Foreskin fibroblast (primary cell): ENCODE measurements at places on chromosomes 5 and 9.

DNA sequence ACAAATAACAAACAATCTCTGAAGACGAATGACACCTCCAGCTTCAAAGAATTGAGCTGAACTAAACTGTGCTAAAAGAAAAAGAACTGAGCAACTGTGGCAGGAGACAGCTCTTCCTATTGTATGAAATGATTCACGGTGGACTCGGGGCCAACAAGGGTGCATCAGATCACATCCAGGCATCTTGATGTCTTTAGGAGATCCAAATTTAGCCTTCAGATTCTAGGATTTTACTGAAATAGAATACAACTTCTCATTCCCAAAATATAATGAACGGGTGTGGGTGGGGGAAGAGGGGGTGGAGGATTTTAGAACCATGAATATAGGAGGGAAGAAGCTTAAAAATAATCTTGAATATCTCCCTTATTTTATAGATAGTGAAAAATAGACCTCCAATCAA, 631.8 kb downstream of the ELAVL2 start:
- no peak for DNase-seq

- no peak for DNase-seq
These were observed 248.2 kb downstream of the TRIM32 start for GRCh38 chr9:116935149-116935897.

GRCh38 chr5:74433255-74433895, 207.2 kb downstream of the ENC1 start:
- no peak for DNase-seq

- DNase-seq = peak; percentile 55
These were observed 366.0 kb downstream of the ARRDC3 start for GRCh38 chr5:91016954-91017700.

GRCh38 chr5:145834554-145834916, 607 bp downstream of the PRELID2 start:
- no peak for DNase-seq

GRCh38 chr9:137918331-137919094, 40.9 kb downstream of the CACNA1B start:
- DNase-seq = no peak

DNA sequence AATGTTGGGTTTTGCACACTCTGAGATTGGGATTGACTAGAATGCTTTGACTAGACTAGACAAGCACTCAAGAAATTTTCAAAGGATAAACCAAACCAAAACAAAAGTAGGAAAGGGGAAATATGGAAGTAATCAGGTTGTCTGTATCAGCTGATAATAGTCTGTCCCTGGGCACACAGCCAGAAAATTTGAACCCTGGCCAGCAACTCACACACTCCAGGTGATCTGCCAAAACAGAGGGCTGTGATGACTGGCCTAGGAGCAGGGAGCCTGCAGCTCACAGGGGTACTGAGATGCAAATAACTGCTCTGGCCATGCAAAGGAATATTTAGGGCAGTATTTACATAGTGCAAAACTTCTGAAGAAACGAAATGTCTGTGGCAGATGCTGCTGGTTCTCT, 112.3 kb upstream of the SMIM23 start:
- no peak for DNase-seq

DNA sequence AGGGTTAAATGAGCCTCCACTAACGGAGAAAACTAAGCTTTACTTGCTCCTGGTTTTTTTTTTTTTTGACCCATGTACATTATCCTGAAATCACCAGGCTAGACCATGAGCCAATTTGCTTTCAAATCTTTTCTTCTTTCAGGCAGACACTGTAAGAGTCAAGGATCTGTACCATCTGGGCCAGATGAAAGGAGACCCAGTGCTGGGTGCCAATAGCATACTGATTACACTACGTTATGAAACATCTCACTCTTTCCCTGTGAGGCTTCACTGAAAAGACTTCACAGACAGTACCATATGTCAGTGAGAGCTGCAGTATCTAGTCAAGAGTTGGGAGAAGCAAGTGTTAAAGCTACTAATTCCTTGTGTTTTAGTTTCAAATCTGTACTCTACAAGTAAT, 161.2 kb upstream of the PTPRD start:
- DNase-seq = no peak

- DNase-seq = no peak
These were observed 311.7 kb upstream of the HAPLN1 start for GRCh38 chr5:84032324-84032723.

GRCh38 chr5:158970121-158970520, 129.6 kb downstream of the EBF1 start:
- DNase-seq = no peak

- DNase-seq = no peak
These were observed 44.9 kb upstream of the GNPDA1 start for GRCh38 chr5:142057697-142058056.

DNA sequence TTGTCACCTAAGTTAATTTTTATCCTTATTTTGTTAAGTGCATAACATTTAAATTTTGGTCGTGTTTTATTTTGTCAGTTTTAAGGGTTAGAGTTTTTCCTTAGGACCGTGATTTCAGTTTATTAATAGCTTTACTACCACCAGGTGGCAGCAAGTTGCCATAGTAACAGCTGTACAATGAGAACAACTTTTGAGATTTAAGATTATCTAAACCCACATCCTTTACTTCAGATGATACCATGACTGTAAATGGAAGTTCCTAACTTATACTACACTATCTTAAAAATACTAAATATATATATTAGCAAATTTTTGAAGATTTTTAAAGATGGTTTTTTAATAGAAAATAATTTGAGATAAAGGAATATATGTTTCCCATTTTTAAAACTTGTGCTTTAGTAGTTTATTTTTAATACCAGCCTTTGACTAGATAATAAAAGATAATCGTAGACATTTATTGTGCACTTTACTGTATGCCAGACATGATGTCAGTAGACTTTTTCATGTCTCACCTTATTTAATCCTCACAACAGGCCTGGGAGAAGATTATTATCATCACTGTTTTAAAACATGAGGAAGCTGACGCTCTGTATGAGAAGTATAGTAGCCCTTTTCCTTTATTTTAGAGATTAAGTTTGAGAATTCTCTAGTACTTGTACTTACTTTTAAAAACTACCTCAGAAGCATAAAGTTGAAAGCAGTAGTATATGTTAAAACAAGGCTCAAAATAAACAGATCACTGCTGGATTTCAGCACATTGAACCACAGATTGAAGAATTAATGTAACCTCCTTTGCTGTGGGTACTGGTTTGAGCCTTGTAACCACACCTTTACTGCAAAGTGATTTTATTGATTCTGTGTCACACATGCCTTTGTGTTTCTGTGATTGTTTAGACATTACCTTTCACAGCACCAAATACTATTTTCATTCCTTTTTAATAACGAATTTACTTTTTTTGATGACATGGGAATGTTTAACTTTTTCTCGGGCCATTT, 27.5 kb downstream of the SREK1 start:
- peak; percentile 24 for DNase-seq

GRCh38 chr9:35051069-35051967, 21.1 kb downstream of the VCP start:
- peak; percentile 70 for DNase-seq

- DNase-seq = no peak
These were observed 197.7 kb downstream of the TENT4A start for GRCh38 chr5:6910950-6911349.

- no peak for DNase-seq
These were observed 15.6 kb upstream of the IL12B start for GRCh38 chr5:159345861-159346260.

DNA sequence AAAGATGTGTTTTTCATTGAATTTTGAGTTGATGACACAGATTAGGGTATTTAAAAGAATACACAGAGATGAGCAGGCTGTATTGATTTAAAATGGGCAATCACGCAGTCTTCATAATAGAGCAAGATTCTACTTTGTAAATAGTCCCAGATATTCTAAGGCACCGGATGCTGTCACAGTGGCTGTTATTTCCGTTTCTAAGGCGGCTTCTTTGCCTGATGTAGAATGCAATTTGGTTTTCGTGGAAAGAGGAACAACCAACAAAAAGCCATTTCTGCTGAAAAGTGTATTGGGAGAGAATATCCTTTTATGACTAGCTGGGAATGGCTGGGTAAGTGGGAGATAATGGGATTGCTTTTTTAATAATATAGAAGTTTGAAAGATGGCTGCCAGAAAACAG, 17.5 kb downstream of the PRKACG start:
- no peak for DNase-seq

DNA sequence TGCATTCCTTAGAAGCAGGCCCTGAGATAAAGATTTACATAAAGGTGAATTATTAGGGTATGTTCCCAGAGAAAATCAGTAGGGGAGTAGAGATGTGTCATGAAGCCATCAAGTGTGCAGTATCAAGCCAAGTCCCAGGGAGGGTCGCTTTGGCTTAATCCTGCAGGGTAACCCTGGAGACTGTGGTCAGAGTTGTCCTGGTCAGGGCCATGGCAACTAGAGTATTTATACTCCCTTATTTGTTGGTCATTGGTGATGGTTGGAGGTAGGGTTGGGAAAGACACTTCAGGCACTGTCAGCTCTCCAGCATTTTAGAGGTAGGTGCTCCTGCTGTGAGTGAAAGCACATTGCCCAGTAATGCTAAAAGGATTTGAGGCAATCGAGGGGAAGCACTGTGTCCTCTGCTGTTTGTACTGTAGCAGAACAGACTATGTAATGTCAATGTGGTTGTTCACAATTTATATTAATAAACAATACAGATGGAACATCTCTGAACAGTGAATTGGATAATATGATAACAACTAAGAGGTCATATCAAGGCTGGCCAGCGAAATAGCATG, 108.9 kb downstream of the GDNF start:
- no peak for DNase-seq

DNA sequence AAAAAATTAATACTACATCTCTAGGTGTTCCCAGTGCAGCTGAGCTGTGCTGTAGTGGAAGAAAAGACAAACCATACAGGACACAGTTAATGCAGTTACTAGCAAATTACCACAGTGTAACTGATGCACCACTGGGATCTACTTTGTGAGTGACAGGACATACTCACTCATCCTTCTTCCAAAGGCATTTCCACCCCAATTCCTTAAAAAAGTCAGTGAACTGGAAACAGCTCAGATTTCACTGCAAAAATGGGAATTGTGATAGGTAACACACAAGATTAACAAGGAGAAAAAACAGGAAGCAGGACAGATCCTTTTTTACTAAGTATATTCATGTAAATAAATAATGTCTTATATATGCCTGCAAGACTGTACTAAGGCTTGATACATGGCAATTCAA, 109.6 kb downstream of the DMAC1 start:
- DNase-seq = no peak

DNA sequence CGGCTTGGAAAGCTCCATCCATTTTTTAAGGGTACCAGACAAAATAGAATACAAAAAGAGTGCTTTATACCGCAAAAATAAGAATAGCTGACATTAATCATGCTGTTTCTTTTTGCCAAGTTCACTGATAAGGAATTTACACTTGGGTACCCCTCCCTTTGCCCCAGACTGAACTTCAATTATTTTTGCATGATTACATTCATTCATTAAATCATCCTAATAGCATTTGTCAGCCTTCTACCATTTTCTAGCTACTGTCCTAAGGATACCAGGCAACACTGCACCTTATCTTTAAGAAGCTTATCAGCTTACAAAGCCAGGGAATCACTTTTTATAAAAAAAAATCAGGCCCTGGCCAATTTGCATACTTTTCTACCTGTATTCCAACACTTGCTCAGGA, 48.4 kb downstream of the YIPF5 start:
- no peak for DNase-seq

- no peak for DNase-seq
These were observed 937.3 kb upstream of the ARRDC3 start for GRCh38 chr5:92320446-92320845.

GRCh38 chr5:160155017-160155750, 35.9 kb upstream of the PWWP2A start:
- DNase-seq = peak; percentile 52

DNA sequence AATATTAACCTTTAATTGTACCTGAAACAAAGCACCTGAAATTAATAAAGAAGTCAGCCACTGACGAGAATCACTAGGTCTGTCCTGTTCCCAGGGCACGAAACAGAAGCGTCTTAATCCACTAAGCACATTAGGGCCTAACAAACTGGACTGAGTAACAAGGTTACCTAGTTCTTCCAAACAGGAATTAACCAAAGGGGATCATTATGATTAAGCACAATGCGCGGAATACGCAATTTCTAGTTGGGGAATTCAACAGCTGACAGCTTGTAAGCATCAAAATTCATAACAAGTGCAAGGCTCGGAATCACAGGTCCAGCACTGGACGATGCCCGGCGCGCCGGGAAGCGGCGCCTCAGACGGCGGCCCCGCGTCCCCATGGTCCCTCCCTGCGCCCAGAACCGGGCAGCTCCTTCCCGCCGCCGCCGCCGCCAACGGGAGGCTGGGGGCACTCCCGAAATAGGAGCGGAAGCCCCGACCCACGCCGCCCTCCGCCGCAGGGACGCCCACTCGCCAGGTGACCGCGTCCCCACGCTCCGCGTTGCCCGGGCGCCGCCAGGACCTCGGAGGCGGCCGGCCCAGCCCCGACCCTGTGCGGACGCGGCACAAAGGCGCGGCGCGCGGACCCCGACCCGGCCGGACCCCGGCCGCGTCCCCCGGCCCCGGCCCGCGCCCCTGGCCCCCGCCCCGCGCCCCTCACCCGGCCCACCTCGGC, 898 bp downstream of the CAMSAP1 start:
- no peak for DNase-seq

- no peak for DNase-seq
These were observed 98.0 kb downstream of the EDIL3 start for GRCh38 chr5:84286662-84287061.

- peak; percentile 48 for DNase-seq
These were observed 65.4 kb upstream of the SPOCK1 start for GRCh38 chr5:137564398-137564961.

DNA sequence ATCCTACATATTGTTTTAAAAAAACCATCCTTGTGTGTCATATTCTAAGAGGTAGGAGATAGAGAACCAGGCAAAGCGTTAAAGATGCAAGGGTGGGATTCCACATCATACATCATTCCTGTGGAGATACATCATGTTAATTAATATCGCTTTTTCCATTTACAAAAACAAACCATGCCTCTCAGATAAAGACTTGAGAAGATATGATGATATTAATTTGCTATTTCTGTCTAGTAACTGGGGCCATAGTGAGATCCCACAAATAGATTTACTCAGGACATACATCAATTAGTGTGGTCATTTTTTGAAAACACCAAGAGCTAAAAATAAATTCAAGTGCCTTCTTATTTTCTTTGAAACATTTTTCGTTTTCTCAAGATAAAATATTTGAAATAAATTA, 165.4 kb upstream of the TARS1 start:
- DNase-seq = no peak

- no peak for DNase-seq
These were observed 16.7 kb downstream of the CXXC5 start for GRCh38 chr5:139664727-139665351.
